ENCODE measurements at places on chromosomes 4 and X.

DNA sequence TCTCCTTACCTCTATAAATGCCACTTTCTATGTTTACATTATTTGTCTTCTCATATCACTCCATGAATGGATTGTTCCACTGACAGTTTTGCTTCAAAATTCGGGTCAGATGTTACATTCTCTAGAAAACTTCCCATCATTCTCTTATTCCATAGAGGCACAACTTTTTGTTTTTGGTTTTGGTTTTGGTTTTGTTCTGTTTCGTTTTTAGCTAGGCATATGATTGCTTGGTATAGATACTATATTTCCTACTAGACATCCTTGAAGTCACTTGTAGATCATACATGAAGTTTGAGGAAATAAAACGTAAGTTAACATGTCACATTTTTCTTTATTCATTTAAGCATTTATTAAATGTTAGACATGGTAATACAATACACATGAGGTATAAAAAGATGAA is 961.0 kb downstream of the PCDH18 start:
- DNase-seq: no peak

DNA sequence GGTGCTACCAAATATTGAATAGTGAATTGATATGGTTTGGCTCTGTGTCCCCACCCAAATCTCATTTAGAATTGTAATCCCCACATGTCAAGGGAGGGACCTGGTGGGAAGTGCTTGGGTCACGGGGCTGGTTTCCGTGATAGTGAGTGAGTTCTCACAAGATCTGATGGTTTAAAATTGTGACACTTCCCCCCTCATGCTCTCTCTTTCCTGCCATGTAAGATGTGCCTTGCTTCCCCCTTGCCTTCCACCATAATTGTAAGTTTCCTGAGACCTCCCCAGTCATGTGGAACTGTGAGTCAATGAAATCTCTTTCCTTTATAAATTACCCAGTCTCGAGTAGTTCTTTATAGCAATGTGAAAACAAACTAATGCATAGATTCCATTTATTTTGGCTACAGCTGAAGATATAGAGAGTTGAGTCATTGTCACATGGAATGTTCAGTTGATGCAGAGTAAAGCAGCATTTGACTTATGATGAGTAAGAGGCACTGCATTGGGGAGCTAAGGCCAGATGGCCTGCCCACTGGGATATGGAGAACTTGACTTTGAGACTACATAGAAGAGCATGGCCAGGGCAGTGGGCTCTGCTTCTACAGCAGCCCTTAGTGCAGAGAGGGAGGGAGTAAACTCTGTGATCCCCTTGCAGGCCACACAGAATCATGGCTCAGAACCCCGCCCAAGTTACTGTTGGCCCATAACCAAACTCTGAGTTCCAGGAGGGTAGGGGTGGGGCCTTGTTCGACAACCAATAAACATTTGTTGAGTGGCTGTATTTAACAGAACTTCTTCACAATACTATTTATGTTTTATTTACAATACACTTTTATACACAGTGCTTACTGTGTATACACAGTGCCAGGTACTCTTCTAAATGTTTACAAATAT is 34.2 kb downstream of the RAI2 start:
- DNase-seq: no peak

DNA sequence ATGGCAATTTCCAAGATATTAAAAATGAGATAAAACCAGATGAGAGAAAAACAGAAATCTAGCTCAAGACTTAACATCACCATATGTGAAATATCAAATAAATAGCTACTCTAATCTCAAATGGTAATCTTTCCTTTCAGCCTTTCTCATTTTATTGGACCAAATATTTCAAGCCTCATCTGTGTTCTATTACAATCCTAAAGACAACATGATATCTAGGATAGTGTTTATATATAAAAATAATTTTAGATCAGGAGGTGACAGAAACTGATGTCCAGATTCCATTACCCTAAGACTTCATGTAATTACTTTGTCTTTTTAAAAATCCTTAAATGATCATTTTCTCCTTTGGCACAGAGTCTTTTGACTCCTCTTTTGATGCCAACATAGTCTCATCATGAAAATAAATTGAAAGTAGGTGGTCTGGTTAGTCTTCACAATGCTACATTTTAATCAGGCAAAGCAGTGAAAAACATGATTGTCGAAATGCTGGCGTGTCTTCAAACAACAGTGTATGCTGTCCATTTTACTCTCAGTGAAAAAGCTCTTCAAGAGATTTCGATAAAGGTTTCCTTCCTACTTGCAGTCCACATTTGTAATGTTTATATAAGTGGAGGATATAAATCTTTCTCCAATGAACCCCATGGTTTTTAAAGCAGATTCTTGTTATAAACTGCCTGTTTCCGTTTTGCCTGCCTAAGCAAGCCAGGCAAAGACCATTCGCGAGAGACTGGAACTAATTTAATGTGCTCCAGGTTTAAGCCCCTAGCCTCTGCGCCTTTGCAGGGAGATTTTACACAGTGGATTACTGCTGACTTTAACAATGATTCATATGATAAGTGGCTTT is 169.8 kb downstream of the SCFD2 start:
- no peak for DNase-seq

- no peak for DNase-seq
Observed at GRCh38 chrX:9665113-9665512, 100.5 kb downstream of the GPR143 start.

- DNase-seq: no peak
Observed at GRCh38 chr4:128159967-128160366, 98.9 kb downstream of the LARP1B start.

GRCh38 chrX:45959567-45959966 is 585.7 kb downstream of the ZNF674 start:
- no peak for DNase-seq

DNA sequence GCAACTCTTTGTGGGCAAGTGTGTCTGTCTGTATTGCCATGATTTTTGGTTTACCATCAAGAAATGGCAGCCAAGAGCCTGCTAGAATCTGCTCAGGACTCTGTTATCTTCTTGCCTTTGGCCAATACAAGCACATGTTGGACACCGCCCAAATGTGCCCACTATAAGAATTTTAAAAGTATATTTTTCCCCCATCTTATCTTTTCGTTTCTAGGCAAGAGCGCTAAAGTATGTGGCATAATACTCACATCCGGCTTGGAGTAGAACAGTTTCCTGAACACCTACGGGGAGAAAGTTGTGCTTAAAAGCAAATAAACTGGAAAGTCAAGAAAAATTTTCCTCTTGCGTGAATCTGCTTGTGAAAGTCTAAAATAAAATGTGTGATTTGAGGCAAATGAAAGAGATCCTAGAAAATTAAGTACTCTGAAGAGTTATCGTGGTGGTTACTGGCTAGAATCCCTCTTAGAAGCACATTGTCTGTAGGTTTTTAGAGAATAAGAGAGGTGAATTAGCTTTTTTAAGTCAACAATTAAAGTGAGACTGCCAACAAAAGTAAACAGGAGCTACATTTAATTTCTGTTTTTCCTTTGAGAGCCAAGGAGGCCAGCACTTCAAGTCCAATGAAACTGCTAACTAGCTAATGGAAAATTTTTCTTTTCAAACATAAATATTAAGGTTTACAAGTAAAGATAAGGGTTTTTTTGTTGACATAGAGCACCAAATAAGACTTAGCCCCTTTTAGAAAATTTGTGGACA is 220.2 kb downstream of the SOWAHB start:
- DNase-seq: no peak

GRCh38 chr4:185165605-185166063 is 22.6 kb downstream of the SLC25A4 start:
- no peak for DNase-seq

GRCh38 chr4:174457468-174457867 is 64.8 kb downstream of the HPGD start:
- DNase-seq: no peak

- DNase-seq: no peak
Observed at GRCh38 chr4:11914406-11914805, 485.7 kb upstream of the HS3ST1 start.

GRCh38 chr4:2287594-2287915 is 25.6 kb upstream of the MXD4 start:
- no peak for DNase-seq

DNA sequence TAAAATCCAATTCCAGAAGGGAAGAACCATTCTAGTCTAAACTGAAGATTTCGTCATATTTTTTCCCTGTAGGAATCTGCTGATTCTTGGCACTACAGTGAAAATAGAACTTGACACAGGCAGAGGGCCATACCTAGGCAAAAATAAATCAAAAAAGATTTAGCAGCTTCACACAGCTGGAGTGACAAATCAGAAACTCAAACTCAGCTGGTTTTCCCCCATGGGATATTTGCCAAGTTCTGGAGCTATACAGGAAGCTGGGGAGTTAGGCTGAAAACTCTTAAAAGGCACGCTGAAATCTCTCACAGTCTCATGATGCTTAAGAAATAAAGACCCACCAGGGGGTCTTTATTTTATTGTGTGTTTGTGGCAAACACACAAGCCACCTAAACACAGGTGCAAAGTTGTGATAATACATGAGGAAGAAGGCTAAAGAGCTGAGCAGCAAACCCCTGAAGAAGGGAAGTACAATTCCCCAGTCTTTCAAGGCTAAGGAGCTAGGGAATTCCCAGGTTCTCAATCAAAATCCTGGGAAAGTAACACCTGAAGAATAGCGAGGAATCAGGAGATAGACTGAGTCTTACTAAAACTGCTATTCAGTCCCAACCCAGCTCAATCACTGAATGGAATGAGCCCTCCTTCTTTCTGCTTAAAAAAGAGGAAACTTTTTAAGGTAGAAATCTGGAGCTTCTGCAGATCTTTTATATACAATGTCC is 32.1 kb upstream of the BEND2 start:
- no peak for DNase-seq

GRCh38 chr4:129672941-129673340 is 577.0 kb downstream of the C4orf33 start:
- DNase-seq: no peak

DNA sequence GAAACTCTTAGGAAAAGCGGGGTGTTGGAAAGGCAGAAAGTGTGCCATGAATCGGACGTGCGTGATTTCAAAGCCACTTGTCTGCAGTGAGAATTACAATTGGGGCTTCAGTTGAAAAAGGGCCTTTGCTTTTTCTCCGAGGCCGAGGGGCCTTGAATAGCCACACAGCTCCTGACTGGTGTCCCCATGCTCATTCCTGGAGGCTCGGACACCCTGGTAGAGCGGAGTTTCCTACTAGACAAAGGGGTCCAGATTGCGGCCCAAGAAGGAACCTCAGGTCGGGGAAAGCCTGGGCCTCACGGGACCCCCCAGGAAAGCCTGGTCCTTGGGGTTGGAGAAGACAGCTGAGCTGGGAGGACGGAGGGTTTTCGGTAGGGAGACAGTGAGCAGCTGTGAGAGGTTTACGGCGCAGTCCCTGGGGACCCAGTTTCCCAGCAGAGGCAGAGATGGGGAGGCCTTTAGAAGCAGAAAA is 3.0 kb upstream of the SHOX start:
- no peak for DNase-seq

DNA sequence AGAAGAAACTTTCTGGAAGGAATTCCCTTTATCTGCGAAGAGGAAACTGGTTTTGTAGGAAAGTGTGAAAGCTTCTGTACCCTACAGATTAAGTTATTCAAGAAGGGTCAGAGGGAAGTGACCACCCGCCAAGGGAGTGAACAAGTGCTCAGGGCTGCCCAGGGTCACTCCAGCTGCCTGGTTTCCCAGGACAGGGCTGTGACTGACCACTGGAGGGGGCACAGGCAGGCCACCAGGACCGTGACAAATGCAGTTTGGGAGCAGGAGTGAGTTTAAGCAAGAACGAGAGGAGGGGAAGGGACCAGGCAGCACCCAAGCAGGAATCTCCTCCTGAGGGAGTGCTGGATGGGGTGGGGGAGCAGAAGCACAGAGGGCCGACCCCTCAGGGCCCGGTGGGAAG is 34.2 kb downstream of the ZFYVE28 start:
- no peak for DNase-seq

DNA sequence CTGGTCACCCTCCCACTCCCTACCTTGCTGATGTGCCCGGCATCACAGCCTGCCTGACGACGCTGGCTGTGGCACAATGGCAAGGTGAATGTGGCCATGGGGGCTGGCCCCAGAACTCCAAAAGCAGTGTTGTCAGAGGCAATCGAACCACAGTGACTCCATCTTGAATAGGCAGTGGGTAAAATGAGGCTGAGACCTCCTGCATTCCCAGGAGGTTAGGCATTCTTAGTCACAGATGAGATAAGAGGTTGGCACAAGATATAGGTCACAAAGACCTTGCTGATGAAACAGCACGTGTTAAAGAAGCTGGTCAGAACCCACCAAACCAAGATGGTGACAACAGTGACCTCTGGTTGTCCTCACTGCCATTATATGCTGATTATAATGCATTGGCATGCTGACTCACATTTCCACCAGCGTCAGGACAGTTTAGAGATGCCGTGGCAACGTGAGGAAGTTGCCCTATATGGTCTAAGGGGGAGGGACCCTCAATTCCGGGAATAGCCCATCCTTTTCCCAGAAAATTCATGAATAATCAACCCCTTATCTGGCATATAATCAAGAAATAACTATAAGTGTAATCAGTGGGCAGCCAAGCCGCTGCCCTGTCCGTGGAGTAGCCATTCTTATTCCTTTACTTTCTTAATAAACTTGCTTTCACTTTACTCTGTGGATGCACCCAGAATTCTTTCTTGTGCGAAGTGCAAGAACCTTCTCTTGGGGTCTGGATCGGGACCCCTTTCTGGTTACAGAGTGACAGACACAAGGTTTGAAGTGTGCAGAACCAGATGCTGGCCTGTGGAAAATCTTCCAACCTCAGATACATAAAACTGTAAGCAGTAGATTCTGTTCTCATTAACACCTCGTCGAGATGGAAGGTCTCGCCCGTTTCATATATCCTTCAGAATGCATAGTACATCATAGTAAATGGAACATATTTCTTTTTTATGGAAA is 26.8 kb upstream of the CLDN24 start:
- DNase-seq: no peak

GRCh38 chr4:25823632-25824031 is 39.2 kb downstream of the SEL1L3 start:
- DNase-seq: no peak

DNA sequence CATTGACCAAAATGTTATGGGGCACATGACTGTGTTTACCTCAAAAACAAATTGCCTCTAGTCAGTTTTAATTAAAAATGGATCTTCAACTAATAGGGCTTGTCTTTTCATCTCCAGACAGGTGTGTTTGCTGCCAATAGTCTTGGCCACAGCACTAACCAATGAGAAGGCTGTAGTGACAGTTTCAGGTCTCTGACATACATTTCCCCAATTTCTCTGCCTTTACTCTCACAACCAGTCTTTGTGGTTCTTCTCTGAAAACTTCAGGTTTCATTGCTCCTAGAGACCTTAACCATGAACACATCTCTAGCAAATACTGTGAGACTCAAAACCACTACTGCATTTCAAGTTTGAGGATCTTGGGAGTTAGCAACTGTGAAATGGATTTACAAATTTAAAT is 3.5 kb upstream of the EDNRA start:
- no peak for DNase-seq

GRCh38 chrX:41339148-41339547 is 5.2 kb downstream of the DDX3X start:
- DNase-seq: no peak

All from activated B cell treated with CpG ODN at 0.5 μM for 24 hours (primary cell).